ENCODE measurements at places on chromosomes 7 and 10.

- no peak for DNase-seq
These were observed 269.7 kb upstream of the PHF14 start for GRCh38 chr7:10703981-10704380.

DNA sequence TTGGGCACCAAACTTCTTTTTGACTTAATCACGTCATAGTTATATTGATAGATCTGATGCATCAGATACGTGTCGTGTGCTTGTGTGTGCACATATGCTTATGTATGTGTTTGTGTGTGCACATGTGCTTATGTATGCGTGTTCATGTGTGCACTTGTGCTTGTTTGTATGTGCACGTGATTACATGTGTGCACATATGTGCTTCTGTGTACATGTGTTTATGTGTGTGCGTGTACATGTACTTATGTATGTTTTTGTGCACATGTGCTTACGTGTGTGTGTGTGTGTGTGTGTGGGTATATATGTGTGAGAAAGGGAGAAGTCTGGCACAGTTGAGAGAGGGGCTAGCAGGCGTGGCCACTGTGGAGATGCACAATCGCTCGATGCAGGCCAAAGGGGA lies 173.4 kb downstream of the WDR37 start:
- DNase-seq = no peak

- DNase-seq = no peak
These were observed 29.5 kb upstream of the C7orf33 start for GRCh38 chr7:148561099-148561498.

- DNase-seq = peak; percentile 31
These were observed 1.4 kb upstream of the LCOR start for GRCh38 chr10:96830511-96831199.

DNA sequence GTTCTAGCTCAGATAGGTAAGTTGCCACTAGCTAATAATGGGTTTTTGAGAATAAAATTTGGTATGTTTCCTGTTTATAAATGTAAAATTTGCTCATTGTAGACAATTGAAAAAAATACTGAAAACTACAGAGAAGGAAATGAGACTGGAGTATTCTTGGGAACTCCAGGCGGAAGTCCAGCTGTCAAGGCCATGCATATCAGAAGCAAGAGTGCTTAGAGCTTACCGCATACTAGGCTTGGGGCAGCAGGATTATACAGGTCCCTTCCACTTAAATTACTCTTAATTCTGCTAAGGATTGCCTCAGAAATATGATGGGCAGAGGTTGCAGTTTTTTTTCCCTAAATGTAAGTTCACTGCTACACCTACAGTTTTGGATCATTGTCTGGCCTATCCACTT lies 26.6 kb downstream of the UMAD1 start:
- no peak for DNase-seq

GRCh38 chr10:77455561-77455960 lies 182.0 kb downstream of the KCNMA1 start:
- DNase-seq = no peak

DNA sequence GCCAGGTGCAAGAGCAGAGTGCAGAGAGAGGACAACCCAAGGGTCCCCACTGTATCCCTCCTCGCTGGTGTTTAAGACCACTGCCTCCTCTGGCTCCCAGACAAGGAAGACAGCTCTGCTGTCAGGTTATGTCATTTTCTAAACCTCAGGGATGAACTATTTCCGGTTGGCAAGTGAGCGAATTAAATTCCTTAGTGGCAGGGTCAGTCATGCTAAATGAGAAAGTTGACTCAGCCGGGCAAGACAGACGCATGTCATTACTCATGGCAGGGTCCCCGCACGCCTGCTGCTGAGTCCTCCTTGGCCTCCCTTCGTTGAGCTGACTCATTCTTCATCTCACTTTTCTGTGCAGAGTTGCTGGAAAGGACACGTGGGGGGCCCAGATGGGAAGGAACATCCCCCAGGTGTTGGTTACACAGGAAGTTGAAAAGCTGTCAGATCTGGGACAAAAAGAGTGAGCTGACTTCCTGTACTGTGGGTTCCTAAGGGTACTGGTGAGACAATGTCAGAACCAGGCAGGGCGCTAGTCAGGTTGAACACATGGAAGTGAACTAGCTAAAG lies 47.1 kb upstream of the UCN3 start:
- DNase-seq = peak; percentile 81

GRCh38 chr7:36390199-36391090 lies 783 bp downstream of the ANLN start:
- peak; percentile 91 for DNase-seq

DNA sequence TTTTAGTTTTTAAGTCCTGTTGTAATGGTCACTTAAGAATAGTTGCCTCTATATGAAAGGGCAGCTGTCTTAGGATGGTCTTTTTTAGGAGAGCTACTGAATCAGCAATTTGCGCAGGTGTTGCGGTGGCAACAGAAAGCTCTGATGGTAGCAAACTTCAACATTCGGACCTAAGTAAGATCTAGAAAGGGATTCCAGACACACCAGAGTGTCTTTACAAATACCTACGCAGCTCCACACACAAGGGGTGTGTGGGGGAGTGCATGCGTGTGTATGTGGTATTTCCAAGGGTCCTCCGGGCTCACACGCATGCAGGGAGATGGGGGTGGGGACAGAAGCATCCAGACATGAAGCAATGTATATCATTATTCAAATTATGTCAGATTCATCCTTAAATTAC lies 438.6 kb upstream of the MGMT start:
- no peak for DNase-seq

DNA sequence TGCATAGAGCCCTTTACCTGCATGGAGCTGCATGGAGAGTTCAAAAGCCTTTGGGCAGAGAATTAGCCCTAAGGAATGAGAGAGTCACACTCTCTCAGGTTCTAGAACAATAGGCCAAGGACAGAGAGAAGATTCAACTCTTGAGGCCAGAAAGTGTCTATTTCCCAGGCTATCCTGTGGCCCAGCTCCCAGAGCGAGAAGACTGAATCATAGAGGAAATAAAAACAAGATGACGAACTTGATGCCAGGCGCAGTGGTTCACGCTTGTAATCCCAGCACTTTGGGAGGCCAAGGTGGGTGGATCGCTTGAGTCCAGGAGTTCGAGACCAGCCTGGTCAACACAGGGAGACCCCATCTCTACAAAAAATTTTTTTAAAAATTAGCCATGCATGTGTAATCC lies 18.3 kb upstream of the PODXL start:
- DNase-seq = peak; percentile 57

GRCh38 chr7:111827863-111828504 lies 265.7 kb upstream of the IMMP2L start:
- peak; percentile 39 for DNase-seq

DNA sequence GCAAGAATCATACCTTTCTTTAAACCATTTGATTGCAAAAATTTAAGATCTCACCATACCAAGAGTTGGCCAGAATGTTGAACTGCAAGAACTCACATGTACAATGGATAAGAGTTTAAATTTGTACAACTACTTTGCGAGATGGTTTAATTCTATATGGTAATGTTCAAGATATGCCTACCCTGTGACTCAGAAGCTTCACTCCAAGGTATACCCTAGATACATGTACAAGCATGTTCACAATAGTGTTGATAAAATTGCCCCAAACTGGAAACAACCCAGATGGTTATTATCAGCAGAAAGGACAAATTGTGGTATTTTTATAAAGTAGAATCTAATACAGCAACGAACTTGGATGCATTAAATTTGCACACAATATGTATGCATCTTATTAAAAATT lies 25.1 kb upstream of the RAB18 start:
- no peak for DNase-seq

DNA sequence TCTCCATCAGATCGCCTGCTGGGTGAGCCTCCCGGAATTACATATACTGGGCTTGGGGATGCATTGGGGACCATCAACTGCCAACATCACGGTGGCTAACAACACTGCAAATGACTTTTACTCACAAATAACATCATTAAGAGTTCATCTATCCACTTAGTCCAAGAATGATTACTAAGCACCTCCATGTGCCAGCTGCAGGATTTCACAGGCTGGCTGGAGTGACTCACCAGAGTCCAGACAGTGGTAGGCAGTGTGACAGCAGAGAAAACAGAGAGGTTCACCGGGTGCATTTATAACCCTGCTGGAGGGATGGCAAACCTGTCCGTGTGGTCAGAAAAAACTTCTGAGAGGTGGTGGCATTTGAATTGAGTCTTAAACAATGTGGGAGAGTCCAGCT lies 3.2 kb upstream of the IGFBP3 start:
- peak; percentile 85 for DNase-seq

DNA sequence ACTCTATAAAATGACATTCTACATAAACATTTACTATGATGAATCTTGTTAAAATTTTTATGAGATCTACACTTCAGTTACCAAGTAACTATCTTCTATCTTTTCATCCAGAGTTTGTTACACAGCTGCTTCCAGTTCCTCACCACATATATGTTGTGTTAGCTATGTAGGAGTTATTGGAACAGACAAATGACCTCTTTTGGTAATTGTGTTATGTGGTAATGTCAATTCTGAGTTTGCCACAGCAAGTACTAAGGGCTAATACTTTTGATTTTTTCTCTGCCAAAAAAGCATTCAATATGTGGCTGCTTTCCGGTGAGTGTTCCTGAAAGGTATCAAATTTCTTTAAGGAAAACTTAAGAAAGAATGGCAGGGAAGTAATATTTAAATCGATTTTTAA lies 573.9 kb upstream of the PCDH15 start:
- no peak for DNase-seq

DNA sequence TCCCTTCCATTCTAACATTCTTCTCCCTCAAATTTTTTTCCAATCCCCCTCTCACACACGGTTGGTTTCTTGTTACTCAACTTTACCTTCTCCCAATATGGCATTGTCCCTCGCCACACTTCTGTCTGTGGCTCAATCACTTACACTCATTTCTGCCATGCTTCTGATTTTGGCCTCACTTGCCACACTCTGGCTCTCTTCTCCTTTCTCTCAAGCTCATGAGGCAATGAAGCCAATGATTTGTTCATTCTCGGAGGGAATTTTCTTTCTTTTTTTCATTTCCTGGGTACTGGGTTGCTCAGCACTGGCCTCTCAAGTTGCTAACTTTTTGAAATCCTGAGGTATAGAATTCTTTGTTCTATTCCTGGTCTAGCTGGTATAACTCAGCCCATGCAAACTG lies 4.0 kb upstream of the MYOZ1 start:
- DNase-seq = no peak

GRCh38 chr7:150756858-150757257 lies 19.6 kb downstream of the GIMAP5 start:
- no peak for DNase-seq

DNA sequence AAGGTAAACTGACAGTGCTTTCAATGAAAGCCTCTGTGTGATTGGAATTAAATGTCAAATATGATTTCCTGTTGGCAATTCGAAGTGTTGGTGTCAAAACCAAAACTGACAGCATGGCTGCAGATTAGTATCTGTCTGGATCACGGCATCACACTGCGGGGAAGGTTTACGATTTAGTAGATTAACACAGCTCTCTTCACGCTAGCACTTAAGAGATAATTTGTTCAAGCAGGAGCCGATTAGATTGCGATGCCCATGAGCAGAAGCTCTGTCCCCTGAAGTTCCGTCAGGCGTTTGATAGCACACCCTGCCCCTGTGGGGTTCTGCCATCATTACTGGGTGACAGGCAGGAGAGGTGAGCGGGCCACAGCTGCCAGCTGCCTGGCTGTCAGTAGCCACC lies 279.5 kb upstream of the AUTS2 start:
- DNase-seq = no peak

DNA sequence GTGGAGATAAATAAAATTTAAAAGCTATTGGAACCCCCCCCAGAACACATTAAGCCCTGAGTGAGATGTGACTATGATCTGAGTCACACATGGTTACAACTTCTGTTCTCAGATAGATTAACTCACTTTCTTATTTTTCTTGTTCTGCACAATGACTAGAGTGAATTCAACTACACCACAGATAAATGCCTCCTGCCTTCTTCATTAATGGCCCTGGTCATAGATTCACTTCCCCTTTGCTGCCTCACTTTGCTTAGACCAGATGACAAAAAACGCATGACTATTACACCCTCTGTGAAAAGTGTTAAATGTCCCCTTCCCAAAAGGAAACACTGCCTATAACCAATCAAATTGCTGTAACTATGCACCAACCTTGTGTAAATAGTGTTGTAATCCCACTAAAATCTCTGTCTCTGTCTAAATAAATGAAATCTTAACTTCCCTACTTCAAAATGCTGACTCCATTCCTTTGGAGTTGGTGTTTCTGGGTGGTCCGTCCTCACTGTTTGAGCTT lies 49.4 kb downstream of the AKR1D1 start:
- DNase-seq = peak; percentile 15

GRCh38 chr10:70592746-70593512 lies 9.6 kb downstream of the PRF1 start:
- DNase-seq = no peak

GRCh38 chr7:22443370-22444180 lies 56.4 kb downstream of the STEAP1B start:
- no peak for DNase-seq

DNA sequence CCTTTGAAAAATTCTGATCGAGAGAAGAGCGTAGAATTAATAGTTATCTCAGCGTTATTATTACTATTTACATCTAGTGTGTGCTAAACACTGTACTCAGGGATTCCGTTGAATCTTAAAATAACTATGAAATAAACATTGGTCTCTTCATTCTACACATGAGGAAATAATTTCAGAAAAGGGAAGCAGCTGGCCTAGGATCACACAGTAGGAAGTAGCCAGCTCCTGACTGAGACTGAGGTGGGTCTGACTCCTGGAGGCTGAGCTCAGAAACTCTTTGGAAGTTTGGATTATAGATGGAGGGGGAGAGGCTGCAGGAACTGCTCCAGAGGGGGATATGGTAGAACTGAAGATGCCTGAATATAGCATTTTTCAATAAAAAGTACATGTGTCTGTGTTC lies 183.9 kb upstream of the WDR11 start:
- no peak for DNase-seq

DNA sequence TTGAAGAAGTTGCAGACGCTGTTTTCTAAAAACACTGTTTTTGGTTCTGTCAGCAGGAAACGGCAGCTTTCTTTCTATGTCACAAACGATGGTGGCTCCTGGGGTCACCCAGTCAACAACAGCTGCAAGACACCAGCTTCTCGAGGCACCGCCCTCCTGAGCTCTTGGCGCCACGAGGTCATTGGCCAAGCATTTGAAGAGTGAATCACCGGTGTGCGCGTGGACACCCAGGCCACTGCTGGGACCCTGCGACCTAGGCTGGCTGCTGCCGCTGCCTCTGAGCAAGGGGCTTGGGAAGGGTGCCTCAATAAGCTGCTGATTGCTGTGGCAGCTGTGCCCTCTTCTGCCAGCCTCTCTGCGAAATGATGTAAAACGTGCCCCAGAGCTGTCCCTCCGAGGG lies 22.5 kb upstream of the VIPR2 start:
- DNase-seq = no peak

DNA sequence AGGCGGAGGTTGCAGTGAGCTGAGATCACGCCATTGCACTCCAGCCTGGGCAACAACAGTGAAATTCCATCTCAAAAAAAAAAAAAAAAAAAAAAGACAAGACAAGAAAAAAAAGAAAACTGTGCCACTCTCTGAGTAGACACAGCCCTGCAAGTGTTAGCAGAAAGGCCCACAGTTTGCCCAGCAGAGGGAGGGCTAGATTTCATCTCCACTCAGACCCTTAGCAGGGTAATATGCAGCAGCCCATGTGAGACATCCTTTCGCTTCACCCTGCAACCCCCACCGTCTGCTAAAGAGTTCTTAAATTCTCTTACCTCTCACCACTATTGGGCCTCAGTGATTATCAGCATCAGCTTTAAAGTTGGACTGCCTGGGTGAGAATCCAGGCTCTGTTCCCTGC lies 38.2 kb downstream of the CTNNA3 start:
- no peak for DNase-seq

GRCh38 chr7:95951531-95951930 lies 179.2 kb downstream of the DYNC1I1 start:
- DNase-seq = no peak

GRCh38 chr10:78166261-78166660 lies 132.6 kb downstream of the RPS24 start:
- DNase-seq = no peak

GRCh38 chr10:104527013-104527412 lies 114.1 kb upstream of the SORCS3 start:
- DNase-seq = no peak
